NCI-H526 treated with DMSO at 0.1 percent for 48 hours (cell line): ENCODE measurements at places on chromosomes 6 and 20.

DNA sequence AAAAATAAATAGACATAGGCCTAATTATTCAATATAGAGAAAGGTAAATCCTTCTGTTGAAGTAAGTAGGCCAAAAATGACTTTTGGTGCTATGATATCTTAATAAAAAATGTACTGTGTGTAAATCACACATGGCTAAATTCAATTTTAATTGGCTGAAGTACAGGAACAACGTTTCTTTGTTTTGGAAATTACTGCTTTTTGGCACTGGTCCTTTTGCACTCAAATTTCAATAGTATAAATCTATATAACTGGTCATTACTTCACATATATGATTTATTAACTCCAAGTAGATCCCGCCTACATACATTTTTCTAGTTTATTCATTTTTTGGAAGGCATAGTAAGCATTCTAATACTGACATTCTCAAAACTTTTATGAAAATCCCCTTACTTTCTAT lies 114.5 kb downstream of the RALGAPA2 start:
- DNase-seq = no peak

GRCh38 chr20:46205349-46205748 lies 87.2 kb downstream of the CD40 start:
- no peak for DNase-seq

DNA sequence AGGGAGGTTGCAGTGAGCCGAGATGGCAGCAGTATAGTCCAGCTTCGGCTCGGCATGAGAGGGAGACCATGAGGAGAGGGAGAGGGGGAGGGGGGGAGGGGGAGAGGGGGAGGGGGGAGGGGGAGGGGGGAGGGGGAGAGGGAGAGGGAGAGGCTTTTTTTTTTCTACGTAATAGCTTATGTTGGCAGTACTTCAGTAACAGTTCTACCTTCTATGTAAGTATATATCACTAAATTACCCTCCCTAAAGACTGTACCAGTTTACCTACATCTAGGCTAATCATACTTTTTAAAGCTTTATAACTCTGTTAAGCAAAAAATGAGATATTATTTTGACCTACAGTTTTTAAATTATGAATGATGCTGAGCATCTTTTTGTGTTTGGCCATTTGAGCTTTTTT lies 13.6 kb downstream of the TM9SF4 start:
- DNase-seq = no peak

DNA sequence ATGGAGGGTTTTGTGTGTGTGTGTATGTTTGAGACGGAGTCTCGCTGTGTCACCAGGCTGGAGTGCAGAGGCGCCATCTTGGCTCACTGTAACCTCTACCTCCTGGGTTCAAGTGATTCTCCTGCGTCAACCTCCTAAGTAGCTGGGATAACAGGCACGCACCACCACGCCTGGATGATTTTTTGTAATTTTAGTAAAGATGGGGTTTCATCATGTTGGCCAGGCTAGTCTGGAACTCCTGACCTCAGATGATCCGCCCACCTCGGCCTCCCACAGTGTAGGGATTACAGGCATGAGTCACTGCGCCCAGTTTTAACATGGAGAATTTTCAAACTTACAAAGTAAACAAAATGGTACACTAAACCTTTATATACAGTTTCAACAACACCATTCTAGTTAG lies 22.8 kb downstream of the AMD1 start:
- DNase-seq = no peak

- DNase-seq = no peak
These were observed 16.5 kb downstream of the MTHFD1L start for GRCh38 chr6:150881911-150882481.
